ENCODE measurements at places on chromosomes 12 and 14.

DNA sequence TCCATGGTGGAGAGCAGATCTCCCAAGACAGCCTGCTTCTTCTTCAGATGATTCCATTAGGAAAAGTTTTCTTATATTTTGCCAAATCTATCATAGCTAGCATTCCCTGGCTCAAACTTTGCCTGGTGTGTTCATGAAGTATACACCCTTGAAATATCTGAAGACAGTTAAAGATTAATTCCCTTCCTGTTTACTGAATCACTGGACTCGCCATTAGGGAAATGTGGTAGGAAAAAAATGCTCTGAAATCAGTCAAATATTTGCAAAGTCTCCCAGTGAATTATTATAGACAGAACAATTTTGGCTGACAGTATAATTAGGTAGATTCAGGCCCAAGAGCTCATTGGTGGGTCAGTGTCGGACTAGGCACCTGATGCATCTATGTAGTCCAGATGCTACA, 86.5 kb downstream of the PDZRN4 start:
- H3K4me3 ChIP-seq: no peak overlapping the region
- H3K27me3 ChIP-seq: no peaks in the 10 kb centered on the region
- no peak overlapping the region for H3K27ac ChIP-seq
- H3K4me1 ChIP-seq: no peaks in the 10 kb centered on the region
- DNase-seq: no peak

GRCh38 chr12:67705394-67706370, 57.1 kb downstream of the DYRK2 start:
- H3K4me3 ChIP-seq: no peak overlapping the region
- no peaks in the 10 kb centered on the region for H3K36me3 ChIP-seq
- H3K27ac ChIP-seq: no peak overlapping the region
- no peak for DNase-seq

DNA sequence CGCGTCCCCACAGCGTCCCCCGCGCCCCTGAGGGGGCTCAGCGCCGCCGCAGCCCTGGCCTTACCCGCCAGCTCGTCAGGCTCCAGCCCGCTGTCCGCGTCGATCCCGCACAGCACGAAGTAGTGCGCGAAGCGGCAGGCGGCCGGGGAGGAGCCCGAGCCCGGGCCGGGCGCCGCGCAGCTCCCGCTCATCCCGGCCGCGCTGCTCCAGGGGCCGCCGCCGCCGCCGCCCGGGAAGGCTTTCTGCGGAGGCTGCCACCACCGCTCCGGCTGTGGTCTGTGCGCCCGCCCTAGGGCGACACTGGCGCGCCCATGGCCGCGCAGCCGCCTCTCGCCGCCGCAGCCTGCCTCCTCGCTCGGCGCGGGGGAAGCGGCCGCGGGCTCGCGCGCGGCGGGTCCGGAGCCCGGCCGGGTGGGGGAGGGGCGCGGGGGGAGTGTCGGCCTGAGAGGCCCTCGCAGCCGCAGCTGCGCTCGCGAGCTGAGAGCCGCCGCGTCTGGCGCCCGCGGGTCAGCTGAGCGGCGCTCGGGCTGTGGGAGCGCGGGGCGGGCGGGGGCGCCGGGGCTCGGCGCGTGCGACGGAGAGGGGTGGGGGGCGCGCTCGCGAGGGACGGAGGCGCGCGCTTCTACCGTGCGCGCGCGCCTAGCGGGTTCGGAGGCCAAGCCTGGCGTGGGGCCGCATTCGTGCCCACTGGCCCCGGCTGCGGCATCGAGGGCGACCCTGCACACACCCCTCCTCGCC, at the start of gene DENND5B:
TSS of gene DENND5B (minus strand) at position 495 of the 738 bp plus-strand sequence. CDS start at position 191, 304 bp downstream.
- H3K27me3 ChIP-seq: peaks cover 61% of the 10 kb centered on the region
- H3K4me1 ChIP-seq: peaks cover 12% of the 10 kb centered on the region
- no peaks in the 10 kb centered on the region for H3K36me3 ChIP-seq
- no peak within 1 kb of the TSS for H3K4me3 ChIP-seq
- DNase-seq: peak; percentile 25

GRCh38 chr14:36056845-36057244, 119.7 kb downstream of the PTCSC3 start:
- no peak overlapping the region for H3K4me3 ChIP-seq
- H3K4me1 ChIP-seq: no peaks in the 10 kb centered on the region
- no peak overlapping the region for H3K27ac ChIP-seq
- peaks cover 27% of the 10 kb centered on the region for H3K27me3 ChIP-seq

DNA sequence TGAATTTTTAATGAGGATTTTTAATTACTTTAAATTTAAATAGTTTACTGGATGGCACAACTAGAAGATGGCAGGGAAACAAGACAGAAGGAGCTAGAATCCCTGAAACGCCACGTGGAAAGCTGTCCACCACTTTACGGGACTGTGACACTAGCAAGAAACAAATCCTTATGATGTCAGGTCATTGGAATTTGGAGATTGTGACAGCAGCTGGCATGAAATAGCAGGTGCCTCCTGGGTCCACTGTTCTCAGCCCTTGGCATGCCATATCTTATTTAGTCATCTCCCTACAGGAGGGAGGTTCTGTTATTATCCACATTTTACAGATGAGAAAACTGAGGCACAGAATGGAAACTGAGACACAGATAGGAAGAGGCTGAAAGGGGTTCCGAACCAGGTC, 113.8 kb downstream of the BCL11B start:
- H3K36me3 ChIP-seq: no peaks in the 10 kb centered on the region
- no peaks in the 10 kb centered on the region for H3K4me1 ChIP-seq
- DNase-seq: no peak
- no peaks in the 10 kb centered on the region for H3K27me3 ChIP-seq
- no peak overlapping the region for H3K27ac ChIP-seq
- H3K4me3 ChIP-seq: no peak overlapping the region

GRCh38 chr12:18332173-18332572, 70.9 kb downstream of the PIK3C2G start:
- H3K36me3 ChIP-seq: no peaks in the 10 kb centered on the region
- DNase-seq: no peak
- H3K27me3 ChIP-seq: peaks cover 4% of the 10 kb centered on the region
- H3K4me1 ChIP-seq: no peaks in the 10 kb centered on the region

DNA sequence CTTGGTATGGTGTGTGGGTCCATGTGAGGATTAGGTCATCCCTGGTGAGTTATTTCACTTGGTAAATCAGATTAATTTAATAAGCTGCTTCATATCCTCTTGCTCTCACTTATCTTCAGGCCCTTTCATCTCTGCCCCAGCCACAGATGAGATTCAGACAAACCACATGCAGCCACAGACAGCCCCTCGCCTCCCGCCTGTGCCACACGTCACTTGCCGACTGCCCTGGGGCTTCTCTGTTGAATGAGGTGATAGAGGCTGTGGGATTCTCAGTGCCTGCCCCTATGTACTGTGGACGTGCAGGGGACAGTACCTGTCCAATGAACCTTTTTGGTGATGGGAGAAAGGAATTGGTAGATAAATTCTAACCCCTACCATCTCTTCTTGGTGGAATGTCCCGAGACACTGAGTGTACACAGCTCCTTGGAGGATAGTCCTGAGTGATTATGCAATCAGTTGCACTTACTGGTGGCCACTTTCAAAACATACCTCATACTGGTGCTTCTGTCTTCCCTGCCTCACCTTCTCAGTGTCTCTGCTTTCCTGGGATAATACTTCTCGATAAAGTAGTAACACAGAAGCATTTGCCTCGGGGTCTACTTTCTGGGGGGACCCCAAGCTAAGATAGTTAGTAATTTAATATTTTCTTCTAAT, 248.7 kb downstream of the TTC6 start:
- no peaks in the 10 kb centered on the region for H3K4me1 ChIP-seq
- peak; percentile 6 for DNase-seq
- H3K4me3 ChIP-seq: no peak overlapping the region

DNA sequence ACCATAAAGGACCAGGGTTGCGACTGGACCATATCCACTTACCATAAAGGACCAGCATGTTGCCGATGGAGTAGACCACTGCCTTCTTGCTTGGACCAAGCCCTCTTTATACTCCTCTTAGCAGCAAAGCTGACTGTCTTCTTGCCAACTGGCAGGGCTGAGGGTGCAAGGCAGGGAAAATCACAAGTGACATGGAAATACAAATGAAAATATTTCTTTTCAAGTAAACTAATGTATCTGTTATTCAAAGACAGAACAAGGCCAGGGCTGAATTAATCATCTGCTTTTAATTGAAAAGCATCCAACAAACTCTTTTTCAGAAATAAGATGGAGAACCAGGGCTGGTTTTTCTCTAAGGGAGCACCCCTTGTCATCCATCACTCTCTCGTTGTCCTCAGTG, at the start of gene CELA1:
TSS of gene CELA1 (minus strand) at position 99 of the 400 bp plus-strand sequence. CDS start at position 58, 41 bp downstream.
- no peaks in the 10 kb centered on the region for H3K36me3 ChIP-seq
- no peaks in the 10 kb centered on the region for H3K27me3 ChIP-seq
- no peak for DNase-seq
- no peak within 1 kb of the TSS for H3K27ac ChIP-seq

DNA sequence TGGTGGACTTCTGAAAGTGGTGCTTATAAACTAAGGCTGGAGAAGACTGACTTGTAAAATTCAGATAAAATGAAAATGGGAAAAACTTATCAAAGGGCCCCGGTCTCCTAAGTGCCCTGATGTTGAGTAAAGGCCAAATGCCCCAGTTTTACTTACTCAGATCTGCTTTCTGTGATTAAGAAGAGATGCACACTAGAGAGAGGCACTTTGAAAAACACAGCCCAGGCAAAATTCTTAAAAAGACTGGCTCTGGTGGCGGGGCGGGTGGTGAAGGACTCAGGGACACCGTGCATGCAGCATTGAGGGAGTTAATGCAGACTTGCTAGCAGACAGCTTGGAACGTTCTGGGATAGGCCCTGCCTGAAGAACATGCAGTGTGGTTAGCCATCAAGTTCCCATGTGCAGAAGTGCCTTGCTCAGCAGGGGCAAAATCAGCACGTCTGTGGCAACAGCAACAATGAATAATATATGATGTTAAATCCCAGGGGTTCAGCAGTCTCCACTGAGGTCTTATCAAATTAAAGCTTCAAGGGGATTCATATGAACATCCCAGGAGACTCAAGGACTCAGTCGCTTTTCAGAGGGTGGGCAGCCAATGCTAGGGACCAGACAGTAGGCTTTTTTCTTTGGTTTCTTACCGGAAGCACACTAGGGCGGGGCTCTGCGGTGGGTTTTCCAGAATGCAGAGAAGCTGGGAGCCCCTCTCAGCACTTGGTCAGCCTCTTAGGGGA, 105.0 kb downstream of the DAD1 start:
- H3K27ac ChIP-seq: no peak overlapping the region
- H3K27me3 ChIP-seq: peaks cover 55% of the 10 kb centered on the region
- H3K36me3 ChIP-seq: no peaks in the 10 kb centered on the region
- no peak for DNase-seq

GRCh38 chr12:15131431-15131830, 89.8 kb downstream of the RERG start:
- H3K27ac ChIP-seq: no peak overlapping the region
- H3K36me3 ChIP-seq: no peaks in the 10 kb centered on the region
- DNase-seq: no peak
- H3K27me3 ChIP-seq: no peaks in the 10 kb centered on the region
- H3K4me1 ChIP-seq: no peaks in the 10 kb centered on the region

- no peak overlapping the region for H3K27ac ChIP-seq
- H3K27me3 ChIP-seq: peaks cover 8% of the 10 kb centered on the region
- no peak overlapping the region for H3K4me3 ChIP-seq
- H3K4me1 ChIP-seq: peaks cover 6% of the 10 kb centered on the region
- DNase-seq: peak; percentile 58
Measured at GRCh38 chr14:70714055-70714550, 72.4 kb downstream of the TTC9 start.

DNA sequence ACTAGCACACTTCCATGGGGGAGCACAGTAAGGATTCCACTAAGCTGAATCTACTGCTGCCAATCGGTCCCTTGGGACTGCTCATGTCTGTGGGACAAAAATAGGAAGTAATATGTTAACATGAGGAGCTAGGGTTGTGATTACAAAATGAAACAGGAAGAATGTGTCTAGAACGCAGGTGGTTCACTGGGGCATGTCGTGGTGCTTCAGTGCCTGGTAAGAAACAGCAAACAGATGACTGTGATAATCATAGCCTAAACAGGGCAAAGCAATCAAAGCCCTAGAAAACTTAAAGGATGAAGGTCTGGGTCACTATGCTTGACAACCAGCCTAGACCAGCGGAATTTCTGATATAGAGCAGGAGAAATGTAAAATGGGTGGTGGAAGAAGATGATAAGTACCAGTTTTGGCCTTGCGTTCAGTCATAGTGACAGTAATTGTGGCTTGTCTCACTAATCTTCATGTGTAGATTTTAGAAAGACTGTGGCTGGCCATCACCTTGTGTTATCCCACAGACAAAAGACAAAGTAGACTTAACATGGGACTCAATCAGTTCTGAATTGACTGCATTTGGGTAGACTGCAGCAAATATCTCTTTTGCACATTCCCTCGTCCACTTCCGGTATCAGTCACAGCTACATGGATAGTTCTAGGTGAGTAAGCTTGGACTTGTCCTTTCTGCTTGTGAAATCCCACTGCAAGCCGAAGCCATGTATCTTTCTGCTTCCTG, 51.4 kb downstream of the WASHC3 start:
- no peaks in the 10 kb centered on the region for H3K36me3 ChIP-seq
- no peaks in the 10 kb centered on the region for H3K4me1 ChIP-seq
- DNase-seq: no peak
- no peak overlapping the region for H3K4me3 ChIP-seq
- no peak overlapping the region for H3K27ac ChIP-seq

DNA sequence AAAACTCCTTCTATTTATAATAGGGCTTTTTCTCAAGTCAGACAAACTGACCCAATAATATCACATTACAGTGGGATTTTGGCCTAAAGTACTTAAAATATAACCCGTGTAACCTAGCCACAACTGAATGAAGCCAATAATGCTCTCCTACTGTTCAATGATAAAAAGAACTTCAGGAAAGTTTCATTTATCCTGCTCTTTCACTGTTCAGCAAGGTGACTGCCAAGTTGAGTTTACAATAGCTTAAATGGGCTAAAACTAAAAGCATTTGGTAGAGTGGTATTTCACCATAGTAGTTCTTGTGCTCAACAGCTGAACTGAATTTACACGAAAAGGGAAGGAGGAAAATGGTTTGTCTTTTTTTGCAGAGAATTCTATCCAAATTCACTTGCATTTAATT, 49.8 kb downstream of the CNTN1 start:
- H3K36me3 ChIP-seq: no peaks in the 10 kb centered on the region
- H3K4me3 ChIP-seq: no peak overlapping the region
- H3K4me1 ChIP-seq: no peaks in the 10 kb centered on the region
- no peak overlapping the region for H3K27ac ChIP-seq
- no peaks in the 10 kb centered on the region for H3K27me3 ChIP-seq

DNA sequence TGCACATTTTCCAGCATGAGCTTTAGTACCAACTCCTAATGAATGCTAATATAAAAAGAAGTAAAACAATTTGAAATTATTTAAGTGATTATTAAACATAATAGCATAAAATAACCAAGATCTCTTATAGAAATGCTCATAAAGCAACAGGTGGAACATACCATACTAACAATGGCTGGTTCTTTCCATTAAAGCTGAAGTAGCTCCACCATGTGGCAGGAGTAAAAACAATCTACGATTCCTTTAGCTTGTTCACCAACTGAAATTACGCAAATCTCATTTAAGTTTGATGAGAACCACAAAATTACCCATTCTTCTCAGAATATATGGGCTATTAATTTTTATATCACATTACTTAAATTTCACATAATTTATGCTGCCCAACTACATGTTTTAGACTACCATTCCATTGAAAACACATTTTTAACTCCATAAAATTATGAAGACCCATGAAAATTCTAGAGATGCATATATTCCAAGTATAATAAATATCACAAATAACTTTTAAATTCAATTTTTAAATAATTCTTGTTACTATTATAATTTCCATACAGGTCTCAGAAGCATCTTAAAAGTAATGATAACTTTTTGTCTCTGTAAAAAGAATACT, 213.6 kb downstream of the DAD1 start:
- H3K27me3 ChIP-seq: no peaks in the 10 kb centered on the region
- H3K27ac ChIP-seq: no peak overlapping the region
- no peaks in the 10 kb centered on the region for H3K4me1 ChIP-seq
- peak; percentile 14 for DNase-seq

- H3K4me3 ChIP-seq: no peak overlapping the region
- H3K27ac ChIP-seq: no peak overlapping the region
- H3K27me3 ChIP-seq: peaks cover 6% of the 10 kb centered on the region
- no peaks in the 10 kb centered on the region for H3K36me3 ChIP-seq
Measured at GRCh38 chr12:130249376-130249775, 87.1 kb downstream of the FZD10 start.
